ENCODE measurements at places on chromosomes 1 and 21.

DNA sequence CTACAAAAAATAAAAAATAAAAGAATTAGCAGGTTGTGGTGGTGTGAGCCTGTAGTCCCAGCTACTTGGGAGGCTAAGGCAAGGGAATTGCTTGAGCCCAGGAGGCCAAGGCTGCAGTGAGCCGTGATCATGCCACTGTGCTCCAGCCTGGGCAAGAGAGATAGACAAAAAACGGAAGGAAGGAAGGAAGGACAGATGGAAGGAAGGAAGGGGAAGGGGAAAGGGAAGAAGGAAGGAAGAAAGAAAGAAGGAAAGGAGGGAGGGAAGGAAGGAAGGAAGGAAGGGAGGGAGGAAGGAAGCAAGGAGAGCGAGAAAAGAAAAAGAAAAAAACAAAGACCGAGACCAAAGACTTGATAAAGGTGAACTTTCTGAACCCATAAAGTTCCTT, 25.3 kb upstream of the RAP1A start:
- DNase-seq, result no peak

DNA sequence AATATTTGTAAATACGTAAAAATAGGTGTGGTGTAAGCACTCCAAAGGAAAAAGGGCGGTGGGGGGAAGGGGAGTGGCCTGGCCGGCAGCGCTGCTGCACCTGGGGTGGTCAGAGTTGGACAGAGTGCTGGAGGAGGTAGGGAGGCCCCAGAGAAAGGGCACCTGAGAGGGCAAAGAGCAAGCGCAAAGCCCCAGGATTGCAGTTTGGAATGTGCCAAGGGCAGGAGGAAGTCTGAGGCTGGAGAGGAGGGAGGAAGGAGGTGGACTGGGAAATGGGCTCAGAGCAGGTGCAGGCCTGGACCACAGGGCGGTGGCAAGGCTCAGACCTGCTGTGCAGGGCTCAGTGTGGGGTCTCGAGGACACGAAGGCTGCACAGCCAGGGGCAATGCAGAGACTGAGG, 30.6 kb downstream of the LDLRAP1 start:
- no peak for DNase-seq

- no peak for DNase-seq
Observed at GRCh38 chr21:28751176-28751575, 241.5 kb downstream of the LTN1 start.

GRCh38 chr1:228105996-228106799, 2.9 kb downstream of the MRPL55 start:
- DNase-seq, result no peak

DNA sequence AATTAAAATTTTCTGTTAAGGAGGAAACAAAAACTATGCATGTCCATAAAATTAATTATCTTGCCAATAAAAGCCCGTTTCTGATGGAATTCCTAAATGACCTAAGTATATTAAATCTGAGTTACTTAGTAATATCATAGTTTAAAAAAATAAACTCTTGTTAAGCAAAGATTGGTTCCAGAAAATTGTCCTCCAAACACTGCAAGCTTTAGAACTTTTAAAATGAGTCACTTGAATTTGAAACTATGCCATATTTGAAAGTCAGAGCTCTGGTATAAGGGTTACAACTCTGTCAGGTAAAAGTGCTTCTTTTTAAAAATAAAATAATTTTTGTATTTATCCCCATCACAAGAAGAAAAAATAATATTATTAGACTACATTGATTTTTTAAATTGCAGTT, 409.5 kb downstream of the PLPP3 start:
- DNase-seq, result no peak

- no peak for DNase-seq
Observed at GRCh38 chr1:79303040-79303439, 296.5 kb upstream of the ADGRL4 start.

GRCh38 chr1:160108888-160109662, 6.5 kb upstream of the ATP1A2 start:
- no peak for DNase-seq

DNA sequence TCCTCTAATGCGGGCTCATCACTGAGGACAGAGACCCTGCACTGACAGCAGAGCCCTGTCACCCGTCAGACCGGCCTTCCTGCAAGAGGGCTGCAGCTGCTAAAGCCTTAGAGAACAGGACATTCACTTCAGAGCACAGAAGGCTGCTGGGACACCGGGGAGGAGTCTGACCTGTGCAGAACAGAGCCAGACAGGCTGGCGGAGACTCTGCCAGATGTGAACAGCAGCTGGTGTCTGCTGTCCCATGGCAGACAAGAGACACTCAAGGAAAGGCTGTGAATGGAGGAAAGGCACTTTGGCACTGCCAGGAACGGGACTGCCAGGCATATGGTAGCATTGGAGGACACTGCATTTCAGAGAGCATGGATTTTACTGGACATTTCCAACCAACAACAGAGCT, 21.4 kb downstream of the MRAP start:
- DNase-seq, result no peak

GRCh38 chr21:38082936-38083485, 166.8 kb upstream of the KCNJ6 start:
- DNase-seq, result no peak

- no peak for DNase-seq
Observed at GRCh38 chr1:62245201-62245600, 50.6 kb downstream of the L1TD1 start.

DNA sequence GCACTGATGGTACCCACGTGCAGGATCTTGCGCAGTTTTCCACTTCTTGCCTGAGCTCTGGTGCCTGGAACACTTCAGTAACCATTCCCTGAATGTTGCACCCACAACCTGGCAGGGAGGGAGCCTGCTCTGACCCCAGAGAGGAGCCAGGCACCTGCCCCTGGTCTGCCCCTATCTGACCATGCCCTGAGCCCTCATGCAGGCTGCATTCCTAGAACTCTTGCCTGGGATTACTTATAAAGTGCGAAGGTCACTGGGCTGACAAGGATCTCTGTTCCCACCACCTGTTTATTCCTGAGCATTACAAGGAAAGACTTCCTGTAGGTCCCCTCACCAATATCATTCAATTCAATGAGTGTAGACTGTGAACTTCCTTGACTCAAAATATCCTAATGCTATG, 191.9 kb upstream of the FMN2 start:
- DNase-seq, result no peak

GRCh38 chr1:163981500-163982030, 577.4 kb upstream of the PBX1 start:
- DNase-seq, result no peak

GRCh38 chr1:241627453-241628259, 12.5 kb downstream of the CHML start:
- DNase-seq, result peak; percentile 40

GRCh38 chr1:117967477-117967876, 37.9 kb downstream of the WDR3 start:
- peak; percentile 8 for DNase-seq

DNA sequence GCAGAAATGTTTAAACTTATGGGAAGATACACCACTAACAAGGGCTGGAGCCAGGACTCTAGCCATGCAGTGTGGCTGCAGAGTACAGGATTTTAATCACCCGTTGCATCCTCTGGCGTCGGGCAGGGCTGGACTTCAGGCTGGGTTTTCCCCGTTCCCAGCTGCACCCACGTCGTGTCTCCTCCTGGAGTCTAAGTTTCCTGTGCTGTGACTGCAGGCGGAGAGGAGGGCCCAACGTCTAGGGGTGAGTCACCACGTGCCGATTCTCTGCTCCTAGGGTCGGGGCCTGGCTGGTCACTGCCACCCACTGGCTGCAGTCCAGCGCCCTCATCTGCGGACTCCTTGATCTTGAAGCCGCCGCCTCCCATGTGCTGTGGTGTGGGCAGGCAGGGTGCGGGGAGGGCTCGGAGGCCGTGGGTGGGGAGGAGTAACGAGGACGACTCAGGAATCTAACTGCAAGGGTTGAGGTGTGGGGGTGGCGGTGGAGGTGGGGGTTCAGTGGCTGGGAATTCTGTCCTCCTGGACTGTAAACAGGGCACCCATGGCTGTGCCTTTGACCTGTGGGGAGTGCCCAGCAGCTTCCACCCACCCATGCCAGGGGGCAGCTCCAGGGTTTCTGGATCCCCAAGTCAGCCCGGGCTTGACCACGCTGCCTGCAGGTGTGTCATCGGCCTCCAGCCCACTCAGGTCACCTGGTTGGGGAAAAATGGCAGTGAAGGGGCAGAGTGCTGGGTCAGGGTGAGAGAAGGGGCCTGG, 77.8 kb downstream of the ALPL start:
- DNase-seq, result peak; percentile 30

- DNase-seq, result no peak
Observed at GRCh38 chr21:34110594-34111202, 37.3 kb downstream of the MRPS6 start.

DNA sequence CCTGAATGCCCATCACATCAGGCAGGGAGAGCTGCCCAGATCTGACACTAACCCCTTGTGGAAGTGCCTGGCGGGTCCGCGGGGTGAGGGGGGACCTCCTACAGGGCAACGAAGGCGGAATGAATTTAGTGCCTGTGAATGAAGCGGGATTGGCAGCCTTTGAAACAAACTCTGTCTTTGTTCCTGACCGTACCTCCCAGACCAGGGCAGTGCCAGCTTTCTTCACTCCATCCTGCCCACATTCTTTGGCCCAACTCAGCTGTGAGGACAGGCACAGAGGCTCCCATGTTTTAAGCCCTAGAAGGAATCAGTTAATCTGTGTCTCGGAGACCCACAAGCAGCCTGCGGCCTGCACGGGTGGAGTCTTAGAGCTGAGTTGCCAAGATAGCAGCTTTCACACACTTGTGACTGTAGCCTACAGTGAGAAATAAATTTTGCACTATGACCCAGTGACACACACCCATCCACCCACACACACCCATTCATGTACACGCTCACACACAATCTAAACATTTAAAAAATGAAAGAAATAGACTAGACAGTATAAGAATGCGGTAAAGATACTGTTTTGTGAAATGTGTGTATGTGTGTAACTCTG, 60.1 kb upstream of the USP24 start:
- DNase-seq, result no peak

DNA sequence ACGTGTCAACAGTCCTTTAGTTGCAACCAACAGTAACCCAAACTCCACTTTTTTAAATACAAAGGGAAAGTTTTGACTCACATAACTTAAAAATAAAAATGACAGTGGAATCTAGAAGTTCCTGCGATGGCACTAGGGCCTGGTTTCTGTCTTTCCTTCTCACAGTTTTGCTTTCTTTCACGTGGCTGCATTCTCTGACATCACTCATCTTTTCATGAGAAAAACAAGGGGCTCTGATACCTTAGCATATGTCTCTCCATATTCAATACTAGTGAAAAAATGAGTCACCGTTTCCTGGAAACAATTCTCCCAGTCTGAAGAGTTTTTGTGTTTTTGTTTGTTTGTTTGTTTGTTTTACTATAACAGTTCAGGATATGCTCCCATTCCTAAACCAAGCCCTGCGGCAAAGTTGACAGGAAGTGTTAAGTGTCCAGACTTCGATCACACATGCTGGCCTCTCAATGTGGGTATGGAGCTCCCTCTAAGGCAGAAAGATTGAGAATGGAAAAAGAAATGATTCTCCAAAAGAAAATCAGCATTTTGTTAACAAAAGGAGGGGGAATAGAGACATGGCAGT, 483.3 kb downstream of the TTLL7 start:
- DNase-seq, result no peak

DNA sequence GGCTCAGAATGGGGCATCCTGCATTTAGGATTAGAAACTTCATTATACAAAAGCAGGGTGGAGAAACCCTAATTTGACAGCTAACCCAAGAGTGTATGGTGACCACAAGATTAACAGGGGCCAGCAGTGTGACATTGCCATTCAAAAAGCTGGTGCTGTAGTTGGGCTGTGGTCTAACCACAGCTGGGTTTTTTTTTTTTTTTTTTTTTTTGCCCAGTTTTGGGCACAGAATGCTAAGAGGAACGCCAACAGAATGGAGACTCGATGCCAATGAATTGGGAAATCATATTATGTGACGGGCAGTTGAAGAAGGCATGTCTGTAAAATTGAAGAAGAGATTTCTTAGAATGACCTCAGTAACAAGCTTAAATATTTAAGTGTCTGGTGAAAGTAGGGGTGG, 58.4 kb downstream of the NFIA start:
- DNase-seq, result no peak

GRCh38 chr21:33892853-33893252, 22.8 kb downstream of the ATP5PO start:
- no peak for DNase-seq

DNA sequence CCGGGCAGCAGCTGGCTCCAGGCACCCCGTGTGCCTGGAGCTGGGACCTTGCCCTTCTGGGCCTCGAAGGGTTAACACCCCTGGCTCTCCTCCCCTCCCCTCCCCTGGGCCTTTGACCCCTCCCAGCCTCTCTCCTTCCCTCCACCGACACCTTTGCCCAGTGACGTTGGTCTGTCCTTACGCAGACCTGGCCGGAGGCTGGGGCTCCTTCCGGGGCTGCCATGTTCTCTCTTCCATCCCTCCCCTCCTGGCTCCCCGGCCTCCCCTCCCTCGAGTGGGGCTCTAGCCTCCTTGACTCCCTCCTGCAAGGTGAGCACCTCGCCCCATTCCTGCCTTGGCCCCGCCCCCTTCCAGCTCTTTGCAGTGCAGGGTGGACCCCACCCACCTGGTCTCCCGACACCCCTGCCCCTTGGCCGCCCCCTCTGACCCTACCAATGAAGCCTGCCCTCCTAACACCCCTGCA, at the start of gene TMEM82:
TSS of gene TMEM82 (plus strand) at position 161 of the 463 bp plus-strand sequence. CDS start at position 222, 61 bp downstream.
- no peak for DNase-seq

DNA sequence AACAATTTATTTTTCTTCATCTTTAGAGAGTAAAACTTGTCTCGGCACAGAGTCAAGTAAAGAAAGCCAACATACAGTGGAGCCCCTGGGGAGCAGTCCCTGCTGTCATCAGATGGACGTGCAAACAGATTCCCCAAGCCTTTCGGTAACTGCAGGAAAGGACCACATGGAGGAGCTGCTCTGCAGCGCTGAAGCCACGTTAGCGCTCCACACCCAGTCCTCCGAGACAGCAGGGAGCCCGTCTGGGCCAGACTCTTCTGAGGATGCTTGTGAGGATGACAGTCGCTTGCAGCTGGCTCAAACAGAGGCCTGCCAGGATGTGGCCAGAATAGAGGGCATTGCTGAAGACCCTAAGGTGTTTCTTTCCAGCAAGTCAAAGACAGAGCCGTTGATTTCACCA, 77.1 kb upstream of the SCCPDH start:
- DNase-seq, result peak; percentile 88

- DNase-seq, result no peak
Observed at GRCh38 chr1:228748431-228748830, 13.2 kb downstream of the RHOU start.

DNA sequence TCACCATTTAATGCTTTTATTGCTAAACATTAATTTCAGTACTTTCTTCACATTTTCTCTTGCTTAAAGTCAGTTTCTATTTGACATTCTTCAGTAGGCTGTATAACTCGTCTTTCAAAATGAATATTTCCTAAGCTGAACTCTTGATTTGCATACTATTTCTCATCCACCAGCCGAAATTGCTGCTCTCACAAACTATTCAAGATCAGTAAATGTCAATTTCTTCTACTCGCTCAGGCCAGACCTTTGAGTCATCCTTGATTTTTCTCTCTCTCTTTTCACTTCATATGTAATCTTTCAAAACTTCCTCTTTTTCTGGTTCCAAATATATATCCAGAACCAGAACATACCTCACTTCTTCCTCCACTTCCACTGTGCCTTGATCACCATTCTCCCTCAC, 990.0 kb downstream of the KCNT2 start:
- DNase-seq, result no peak
